ENCODE measurements at places on chromosomes 1 and 21.

DNA sequence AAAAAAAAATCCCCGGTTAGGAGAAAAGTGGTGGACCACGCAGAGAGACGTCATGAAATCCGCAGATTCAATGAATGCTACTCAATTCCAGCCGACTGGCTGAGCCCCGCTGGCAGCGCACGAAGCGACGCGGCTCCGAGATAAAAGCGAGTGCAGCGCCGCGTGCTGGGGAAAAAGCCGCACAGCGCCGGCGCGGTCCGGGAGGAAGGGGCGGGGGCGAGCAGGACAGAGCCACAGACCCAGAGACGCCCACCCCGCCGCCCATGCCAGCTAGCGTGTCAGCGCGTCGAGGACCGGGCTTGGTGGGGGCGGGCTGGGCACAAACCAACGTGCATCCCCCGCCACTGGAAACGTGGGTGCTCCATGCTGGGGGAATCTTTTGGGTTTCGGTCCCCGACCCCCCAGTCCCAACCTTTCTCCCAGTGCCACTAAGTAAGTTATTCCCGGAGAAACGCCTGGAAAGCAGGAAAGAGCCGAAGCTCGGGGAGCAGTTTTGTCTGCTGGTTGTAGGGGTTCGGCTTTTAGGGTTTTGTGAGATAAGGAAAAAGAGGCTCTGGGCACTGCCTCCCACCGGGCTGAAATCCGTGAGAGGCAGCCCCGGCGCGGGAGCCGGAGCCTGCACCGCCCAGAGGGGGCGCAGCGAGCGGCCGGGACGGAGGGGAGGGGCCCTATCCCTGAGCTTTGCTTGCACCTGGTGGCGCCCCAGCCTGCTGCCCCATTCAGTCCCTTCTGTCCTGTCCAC lies at the start of gene KCNJ6:
Gene KCNJ6 (minus strand): TSS at position 148 of the 742 bp plus-strand sequence. CDS start 75,775 bp downstream, outside the sequence.
- DNase-seq = no peak

GRCh38 chr21:45359451-45360217 lies 45.3 kb upstream of the COL18A1 start:
- DNase-seq = no peak

DNA sequence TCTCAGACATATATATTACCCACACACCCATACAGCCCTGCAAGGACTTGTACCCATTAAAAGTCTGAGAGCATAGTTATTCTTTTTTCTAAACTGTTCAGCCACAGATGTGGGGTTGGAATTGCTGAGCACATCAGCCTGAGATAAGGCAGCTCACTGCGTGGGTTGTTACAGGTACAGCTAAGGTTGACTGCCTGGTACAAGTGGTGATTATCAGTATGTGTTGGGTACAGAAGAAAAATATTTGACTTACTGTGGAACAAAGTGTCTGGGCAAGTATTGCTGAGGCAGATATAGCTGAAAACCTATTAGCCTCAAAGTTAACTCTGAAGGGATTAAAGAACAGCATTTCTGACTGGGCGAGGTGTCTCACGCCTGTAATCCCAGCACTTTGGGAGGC lies 5.0 kb downstream of the STX12 start:
- DNase-seq = no peak

GRCh38 chr1:108817016-108817415 lies 39.9 kb downstream of the AKNAD1 start:
- DNase-seq = no peak

DNA sequence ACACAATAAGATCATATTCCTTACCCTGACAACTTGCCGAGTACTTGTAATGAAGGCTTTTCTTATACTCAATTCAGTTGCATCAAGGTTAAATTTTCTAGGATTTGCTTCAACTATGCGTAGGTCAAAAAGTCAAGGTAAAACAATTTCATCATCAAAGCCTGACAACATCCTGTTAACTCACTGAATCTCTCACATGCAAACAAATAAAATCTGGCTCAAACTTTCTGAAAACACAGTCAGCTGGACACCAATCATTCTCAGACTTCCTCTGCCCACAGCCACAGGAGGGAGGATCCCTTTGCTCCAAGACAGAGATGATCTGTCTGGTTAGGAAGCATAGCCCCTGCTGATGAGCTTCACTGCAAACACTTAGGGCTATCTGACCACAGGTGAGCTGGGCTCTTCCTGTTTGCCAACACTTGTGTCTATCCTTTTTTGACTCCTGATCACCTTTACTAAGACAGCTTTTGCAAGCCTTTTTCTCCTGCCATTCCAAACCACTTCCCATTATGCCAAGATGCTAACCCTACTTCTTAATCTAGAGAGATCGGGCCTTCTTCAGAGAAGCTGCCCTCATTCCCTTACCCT lies 20.0 kb downstream of the STX6 start:
- no peak for DNase-seq

DNA sequence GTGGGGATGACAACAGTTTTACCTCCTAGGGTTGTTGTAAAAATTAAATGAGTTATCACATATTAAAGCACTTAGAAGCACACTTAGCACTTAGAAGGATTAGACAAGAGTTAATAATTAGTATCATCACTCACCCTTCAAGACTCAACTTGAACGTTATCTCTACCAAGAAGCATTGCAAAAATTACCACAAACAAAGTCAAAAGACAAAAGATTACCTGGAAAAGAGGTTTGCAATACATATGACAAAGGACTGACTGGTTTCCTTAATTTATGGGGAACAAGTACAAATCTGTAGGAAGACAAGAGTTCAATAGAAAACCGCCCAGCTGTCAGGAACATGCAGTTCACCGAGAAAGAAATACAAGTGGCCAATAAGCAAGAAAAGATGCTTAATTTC lies 93.3 kb upstream of the ATP1A1 start:
- no peak for DNase-seq
